ENCODE measurements at places on chromosomes 1 and 21.

- no peak for DNase-seq
These were observed 39.3 kb upstream of the NTPCR start for GRCh38 chr1:232911027-232911599.

DNA sequence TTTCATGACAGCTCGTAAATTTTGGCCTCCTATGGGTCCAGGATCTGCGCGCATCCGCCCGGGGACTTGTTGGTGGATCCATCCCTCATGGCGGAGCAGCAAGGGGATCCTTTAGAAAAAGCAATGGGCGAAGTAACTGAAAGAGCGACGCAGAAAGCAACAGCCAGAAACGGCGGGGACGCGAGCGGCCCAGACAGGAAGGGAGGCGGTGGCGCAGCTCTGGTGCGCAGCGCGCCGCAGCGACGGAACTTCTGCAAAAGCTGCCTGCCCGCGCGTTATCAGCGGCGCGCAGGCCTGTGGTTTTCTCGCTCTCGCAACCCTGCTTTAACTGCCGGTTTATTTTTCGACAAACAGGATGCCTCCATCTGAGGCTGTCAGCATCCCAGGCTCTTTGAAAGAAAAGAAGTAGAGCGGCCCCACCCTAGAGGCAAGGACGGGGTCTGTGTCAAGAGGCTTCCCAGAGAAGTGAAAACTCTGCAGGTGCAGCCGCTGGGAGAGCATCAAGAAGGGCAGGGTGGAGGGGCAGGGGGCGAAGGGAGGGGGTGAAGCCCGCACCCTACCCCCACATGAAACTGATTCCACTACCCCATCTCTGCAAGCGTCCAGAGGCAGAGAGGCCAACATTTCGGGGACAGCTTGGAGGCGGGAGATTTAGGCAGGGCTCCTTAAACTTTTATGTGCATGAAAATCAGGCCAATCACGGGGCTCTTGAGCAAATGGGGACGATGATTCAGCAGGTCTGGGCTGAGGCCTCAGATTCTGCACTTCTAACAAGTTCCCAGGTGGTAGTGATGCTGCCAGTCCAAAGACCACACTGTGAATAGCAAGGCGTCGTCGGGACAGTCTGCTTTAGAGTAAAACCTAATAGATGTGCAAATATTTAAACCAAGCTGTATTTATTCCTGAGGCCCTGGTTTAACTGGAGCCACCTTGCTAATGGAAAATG, 22.2 kb downstream of the RUNX1 start:
- DNase-seq: peak; percentile 87

DNA sequence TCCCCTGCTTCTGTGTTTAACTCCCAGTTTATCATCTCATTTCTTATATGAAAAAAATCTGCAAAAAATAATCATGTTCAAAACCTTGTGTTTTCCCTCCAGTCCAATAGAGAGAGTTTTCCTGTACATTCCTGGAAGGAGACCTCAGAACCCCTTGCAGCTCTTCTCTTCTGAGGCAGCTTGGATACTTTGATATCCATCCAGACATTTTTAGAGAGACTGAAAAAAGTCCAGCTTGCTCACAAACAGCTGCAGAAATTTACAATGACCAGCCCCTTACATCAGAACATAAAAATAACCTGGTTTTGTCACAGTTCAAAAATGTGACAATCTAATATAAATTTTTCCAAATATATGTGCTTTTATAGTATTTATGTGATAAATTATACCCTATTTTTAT, 73.3 kb upstream of the C1orf115 start:
- DNase-seq: no peak

DNA sequence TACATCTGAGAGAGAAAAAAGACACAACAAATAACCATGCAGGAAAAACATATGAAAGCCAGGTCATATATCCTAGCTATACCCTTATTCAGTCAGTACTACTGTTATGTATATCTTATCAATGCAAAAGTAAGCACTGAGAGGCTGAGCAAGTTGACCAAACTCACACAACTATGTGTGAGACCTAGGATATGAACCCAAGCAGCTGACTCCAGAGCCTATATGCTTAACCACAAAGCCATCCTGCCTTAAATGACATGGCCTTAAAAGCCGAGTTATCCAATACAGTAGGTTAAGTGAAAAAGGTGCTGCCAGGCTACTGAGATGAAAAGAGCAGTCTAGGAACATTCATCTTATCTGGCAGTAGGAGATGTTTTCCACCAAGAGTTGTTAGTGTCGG, 151.6 kb downstream of the RERE start:
- no peak for DNase-seq

- no peak for DNase-seq
These were observed 38.1 kb upstream of the POU3F1 start for GRCh38 chr1:38084700-38085099.

- no peak for DNase-seq
These were observed 3.0 kb upstream of the TMCC2 start for GRCh38 chr1:205224736-205225135.

DNA sequence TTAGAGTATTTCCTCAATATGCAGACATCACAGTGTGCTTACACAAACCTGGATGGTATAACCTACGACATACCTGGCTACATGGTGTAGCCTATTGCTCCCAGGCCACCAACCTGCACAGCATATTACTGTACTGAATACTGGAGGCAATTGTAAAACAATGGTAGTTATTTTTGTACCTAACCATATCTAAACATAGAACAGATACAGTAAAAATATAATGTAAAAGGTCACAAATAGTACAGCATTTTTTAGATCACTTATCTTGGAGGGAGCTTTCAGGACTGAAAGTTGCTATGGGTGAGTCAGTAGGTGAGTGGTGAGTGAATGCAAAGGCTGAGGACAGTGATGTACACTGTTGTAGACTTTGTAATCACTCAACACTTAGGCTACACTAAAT, 492.3 kb downstream of the MRPL39 start:
- DNase-seq: no peak

GRCh38 chr1:220300442-220301121, 28.3 kb upstream of the RAB3GAP2 start:
- DNase-seq: no peak

- DNase-seq: no peak
These were observed 176.0 kb downstream of the C1orf21 start for GRCh38 chr1:184562806-184563205.

DNA sequence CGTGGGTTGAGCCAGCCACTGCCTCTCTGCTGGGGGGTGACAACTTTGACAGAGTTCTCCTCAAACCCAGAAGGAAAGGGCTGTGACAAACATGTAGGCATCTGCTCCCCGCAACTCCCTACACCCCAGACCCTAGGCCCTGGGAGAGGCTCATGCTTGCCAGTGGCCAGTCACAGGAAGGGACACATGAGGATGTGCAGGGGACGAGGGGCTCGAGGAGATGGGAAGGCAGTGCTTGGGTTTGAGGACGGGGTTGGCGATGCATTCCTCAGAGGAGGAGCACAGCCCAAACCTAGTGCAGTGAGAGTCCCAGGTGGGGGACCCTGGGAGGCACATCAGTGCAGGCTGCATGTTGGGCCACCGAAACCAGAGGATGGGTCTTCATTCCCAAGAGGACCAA, 62.1 kb downstream of the STUM start:
- DNase-seq: no peak

GRCh38 chr21:21508859-21509258, 510.6 kb downstream of the NCAM2 start:
- no peak for DNase-seq

DNA sequence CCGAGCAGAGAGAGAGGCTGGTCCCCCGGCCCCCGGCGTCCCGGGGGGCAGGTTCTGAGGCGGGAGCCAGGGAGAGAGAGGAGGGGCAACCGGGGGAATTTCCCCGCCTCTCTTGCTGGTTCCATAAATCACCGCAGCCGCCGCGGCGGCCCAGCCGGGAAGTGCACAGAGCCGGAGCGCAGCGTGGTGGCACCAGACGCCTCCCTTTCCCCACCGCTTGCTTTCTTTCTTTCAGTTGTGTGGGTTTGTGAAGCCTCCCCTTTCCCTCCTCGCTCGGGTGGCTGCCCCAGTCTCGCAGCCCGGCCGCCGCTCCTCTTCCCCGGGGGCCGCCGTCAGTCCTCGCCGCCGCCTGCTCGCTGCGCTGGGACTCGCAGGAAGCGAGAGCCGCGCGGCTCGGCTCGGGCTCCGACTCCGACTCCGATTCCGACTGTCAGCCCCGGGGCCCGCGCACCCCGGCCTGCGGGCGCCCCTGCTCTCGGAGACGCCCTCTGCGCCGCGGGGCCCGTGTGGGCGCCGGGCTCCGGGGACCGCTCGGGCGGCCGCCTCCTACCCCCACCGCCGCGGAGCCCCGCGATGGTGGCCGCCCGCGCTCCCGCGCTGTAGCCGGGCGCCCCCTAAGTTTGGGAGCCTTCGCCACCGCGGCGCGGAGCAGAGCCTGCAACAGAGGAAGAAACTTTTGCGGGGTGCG, at the start of gene CACHD1:
Gene CACHD1, plus strand, starts transcription at position 153 of the 688 bp plus-strand sequence. CDS start 616 bp downstream, outside the sequence.
- peak; percentile 56 for DNase-seq

DNA sequence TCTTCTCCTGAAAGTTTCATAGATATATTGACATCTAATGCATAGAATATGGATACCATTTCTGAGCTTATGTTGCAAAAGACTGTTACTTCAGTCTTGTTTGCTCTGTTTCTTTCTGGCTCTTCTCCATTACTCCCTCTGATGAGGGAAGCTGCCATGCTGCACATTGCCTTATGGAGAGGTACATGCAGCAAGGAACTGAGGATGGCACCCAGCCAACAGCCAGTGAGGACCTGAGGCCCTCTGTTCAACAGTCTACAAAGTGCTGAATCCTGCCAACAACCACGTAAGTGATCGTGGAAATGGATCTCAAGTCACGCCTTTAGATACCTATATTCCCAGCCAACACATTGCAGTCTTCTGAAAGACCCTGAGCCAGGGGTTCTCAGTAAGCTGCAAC, 66.6 kb upstream of the ADAMTS5 start:
- no peak for DNase-seq

GRCh38 chr1:207316622-207317391, 4.7 kb upstream of the CD55 start:
- no peak for DNase-seq

- no peak for DNase-seq
These were observed 67.1 kb upstream of the GUCA2B start for GRCh38 chr1:42086146-42086545.

- DNase-seq: no peak
These were observed 5.1 kb downstream of the PARP1 start for GRCh38 chr1:226402739-226403165.

- DNase-seq: no peak
These were observed 71.5 kb downstream of the IFI44 start for GRCh38 chr1:78721136-78721535.

DNA sequence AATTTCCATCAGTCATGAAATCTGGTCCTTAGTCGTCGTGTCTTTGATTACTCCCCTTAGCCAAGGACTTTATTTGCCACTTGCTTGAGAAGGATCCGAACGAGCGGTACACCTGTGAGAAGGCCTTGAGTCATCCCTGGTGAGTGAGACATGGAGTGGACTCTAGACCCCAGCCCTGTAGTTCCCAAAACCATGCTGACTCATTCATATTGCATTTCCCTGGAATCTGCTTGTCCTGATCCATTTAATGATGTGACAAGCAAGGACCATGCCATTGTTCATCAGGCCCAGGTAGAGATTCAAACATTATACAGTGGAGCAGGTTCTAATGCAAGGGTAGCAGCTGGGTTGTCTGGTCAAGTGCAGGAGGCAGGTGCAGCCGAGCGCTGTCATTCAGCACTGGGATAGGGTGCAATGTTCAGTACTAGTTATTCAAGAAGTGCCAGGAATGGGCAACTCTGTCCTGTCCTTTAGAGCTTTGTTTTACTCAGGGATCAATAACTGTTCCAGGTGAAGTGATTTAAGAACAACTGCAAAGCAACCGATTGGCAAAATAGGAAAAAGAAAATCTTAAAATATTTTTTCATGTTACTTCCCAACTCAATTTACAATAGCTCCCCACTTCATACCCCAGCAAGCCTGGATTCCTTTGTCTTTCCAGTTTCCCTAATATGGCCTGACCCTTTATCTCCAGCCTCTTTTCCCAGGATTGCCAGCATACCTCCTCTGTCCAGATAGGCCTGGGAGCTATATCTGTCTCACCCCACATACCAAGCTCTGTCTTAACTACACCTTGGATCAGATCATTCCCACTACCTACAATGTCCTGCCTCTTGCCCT, 26.5 kb downstream of the CAMK1G start:
- DNase-seq: no peak

DNA sequence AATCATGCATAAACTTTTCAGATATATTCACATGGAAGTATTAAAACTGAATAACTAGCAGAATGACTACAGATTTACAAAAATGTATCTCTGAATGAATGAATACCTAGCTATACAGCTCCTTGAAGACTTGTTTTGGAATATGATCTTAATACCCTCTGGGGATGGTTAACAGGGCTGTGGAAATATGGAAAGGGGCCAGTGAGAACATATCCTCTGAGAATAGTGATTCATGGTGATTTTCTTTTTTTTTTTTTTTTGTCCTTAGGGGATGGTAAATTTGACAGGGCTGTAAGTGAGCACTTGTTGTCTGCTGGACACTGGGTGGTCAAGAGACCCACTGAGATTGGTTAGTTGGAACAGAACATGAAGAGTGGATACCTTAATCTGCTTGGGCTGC, 80.7 kb upstream of the HP1BP3 start:
- DNase-seq: no peak

GRCh38 chr21:21200939-21201615, 202.9 kb downstream of the NCAM2 start:
- DNase-seq: no peak

- DNase-seq: no peak
These were observed 74.9 kb downstream of the WLS start for GRCh38 chr1:68157416-68157815.

DNA sequence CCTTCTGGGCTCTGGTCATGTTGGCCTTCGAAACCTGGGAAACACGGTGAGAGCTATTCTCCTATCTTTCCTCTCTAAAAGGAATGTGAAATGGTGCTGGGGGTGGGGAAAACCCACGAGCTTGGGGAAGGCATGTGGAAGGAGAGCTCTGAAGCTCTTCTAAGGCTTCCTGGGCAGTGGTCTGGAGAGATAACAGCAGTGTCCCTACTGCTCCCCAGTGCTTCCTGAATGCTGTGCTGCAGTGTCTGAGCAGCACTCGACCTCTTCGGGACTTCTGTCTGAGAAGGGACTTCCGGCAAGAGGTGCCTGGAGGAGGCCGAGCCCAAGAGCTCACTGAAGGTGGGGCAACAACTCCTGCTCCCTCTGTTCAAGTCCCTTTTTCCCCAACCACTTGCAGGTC, 2.8 kb downstream of the USP21 start:
- no peak for DNase-seq

GRCh38 chr1:36359383-36359782, 26.3 kb downstream of the STK40 start:
- no peak for DNase-seq
